ENCODE measurements at places on chromosomes 3 and 15. TPM values are rescaled to one million over a fixed set of nuclear protein-coding genes. Genes with fewer than 3 reads are reported as not detected.

- DNase-seq, result no peak
These were observed 63.3 kb downstream of the ZNF106 start for GRCh38 chr15:42427429-42428223.

The ADGRG7 gene
- total RNA-seq, result not detected

DNA sequence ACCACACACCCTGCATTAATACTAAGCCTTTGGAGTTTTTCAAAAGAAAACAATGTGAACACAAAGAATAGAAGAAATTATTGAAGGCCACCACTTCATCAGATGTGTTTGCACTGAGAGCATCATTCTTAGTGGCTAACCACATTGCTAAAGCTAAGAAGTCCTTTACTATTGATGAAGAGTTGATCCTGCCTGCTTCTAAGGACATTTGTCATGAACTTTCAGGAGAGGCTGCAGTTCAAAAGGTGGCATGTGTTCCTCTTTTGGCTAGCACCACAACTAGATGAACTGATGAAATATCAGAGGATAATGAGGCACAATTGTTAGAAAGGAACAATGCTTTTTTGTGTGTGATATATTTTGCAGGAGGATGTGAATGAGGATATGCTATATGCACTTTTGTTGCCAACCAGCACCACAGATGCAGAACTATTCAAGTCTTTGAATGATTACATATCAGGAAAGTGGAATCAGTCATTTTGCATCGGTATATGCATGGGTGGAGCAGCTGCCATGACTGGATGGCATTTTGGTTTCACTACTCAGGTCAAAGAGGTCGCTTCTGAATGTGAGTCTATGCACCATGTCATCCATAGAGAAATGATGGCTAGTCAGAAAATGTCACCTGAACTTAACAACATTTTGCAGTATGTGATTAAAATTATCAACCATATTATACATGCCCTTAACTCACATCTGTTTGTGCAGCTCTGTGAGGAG, 2.5 kb upstream of the EID1 start:
- no peak for DNase-seq

DNA sequence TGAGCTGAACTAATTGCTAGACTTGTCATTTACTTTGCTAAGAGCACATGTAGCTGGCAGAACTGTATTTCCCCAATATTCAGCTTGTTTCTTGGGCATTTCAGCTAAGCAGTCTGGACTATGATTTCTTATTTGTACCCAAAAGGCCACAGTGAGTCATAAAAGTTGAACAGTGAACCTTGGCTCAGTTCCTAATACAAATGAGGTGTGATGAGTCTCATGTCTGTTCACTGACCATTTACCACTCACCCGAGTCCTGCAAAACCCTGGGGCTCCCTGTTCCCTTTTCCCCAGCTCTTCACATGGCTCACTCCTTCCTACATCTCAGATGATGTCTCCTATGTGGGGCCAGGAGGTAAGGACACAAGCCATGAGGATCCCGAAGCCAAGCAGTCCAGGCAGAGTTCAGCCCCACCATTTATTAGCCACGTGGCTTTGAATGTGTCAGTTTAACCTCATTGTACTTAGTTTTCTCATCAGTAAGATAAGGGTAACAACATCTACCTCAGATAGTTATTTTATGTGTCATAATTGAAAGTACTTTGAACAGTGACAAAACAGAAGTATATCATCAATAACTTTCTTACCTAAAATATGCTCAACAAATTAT, 239.3 kb downstream of the IL5RA start:
- no peak for DNase-seq

DNA sequence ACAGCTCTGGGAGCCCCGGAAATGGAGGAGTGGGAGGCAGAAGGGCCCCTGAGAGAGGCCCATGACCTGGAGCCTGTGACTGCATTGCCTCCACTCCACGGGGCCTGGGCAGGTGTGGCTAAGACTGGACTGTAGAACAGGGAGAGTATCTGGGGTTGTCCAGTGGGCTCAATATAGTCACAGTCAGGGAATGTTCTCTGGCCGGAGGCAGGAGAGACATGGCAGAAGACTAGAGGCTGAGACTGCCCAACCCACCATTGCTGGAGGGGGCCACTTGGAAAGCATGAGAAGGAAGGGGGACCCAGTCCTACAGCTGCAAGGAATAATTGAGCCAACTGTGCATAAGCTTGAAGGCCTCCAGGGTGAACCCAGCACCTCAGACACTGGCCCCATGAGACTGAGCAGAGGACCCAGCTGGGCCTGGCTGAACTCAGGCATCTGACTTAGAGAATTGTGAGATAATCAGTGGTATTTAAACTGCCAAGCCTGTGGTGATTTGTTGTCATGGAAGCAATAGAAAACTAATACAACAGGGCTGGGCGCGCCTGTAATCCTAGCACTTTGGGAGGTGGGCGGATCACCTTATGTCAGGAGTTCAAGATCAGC, 33.1 kb downstream of the NIPA2 start:
- DNase-seq, result no peak

The C15orf61 gene
- total RNA-seq, result 7.5 TPM

- DNase-seq, result no peak
These were observed 245.4 kb downstream of the GBE1 start for GRCh38 chr3:81516042-81516441.

The MUSTN1 gene
- total RNA-seq, result 3.5 TPM

The DCLK3 gene
- total RNA-seq, result not detected

The HAPLN3 gene
- total RNA-seq, result 0.27 TPM

Data from glutamatergic neuron (in vitro differentiated cells).